ENCODE measurements at places on chromosomes 16 and 17. TPM values are rescaled to one million over a fixed set of nuclear protein-coding genes. Genes with fewer than 3 reads are reported as not detected.

The KCNH6 gene
- not detected for total RNA-seq

The RNF157 gene
- total RNA-seq, result 7.3 TPM

The HBQ1 gene
- total RNA-seq, result not detected

The TBC1D3I gene
- not detected for total RNA-seq
